ENCODE measurements at places on chromosomes 16 and 17.

GRCh38 chr17:38591759-38592241, 14.0 kb downstream of the SRCIN1 start:
- DNase-seq, result no peak

DNA sequence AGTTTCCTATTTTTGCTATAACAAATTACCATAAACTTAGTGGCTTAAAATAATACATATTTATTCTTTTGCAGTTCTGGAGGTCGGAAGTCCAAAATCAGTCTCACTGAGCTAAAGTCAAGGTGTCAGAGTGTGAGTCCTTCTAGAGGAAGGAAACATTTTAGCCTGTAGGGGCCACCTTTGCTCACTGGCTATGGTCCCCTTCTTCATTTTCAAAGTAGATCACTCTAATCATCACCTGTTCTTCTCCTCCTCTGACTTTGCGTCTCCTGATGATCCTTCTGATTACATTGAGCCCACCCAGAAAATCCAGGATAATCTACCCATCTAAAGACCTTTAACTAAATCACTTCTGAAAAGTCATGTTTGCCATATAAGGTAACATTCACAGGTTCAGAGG, 534.4 kb upstream of the SALL1 start:
- DNase-seq, result no peak

DNA sequence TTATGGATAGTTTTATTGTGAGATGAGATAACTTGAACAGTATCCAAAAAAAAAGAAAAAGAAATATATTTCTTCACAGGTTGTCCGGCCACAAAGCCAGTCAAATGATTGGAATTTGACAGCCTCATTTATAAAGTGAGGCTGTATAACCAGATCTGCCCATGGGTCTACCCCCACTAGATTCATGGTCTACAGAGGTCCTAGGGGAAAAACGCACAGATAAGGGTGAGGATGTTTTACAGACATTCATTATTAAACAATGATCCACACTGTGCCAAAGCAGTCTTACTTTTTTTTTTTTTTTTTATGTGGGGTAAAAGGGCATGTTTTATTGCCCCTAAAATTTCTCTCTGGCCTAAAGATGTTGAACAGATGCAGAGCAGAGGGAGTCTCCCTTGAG, 1503.0 kb upstream of the CDH8 start:
- DNase-seq, result no peak

GRCh38 chr16:495127-495748, 32.3 kb upstream of the CAPN15 start:
- no peak for DNase-seq

DNA sequence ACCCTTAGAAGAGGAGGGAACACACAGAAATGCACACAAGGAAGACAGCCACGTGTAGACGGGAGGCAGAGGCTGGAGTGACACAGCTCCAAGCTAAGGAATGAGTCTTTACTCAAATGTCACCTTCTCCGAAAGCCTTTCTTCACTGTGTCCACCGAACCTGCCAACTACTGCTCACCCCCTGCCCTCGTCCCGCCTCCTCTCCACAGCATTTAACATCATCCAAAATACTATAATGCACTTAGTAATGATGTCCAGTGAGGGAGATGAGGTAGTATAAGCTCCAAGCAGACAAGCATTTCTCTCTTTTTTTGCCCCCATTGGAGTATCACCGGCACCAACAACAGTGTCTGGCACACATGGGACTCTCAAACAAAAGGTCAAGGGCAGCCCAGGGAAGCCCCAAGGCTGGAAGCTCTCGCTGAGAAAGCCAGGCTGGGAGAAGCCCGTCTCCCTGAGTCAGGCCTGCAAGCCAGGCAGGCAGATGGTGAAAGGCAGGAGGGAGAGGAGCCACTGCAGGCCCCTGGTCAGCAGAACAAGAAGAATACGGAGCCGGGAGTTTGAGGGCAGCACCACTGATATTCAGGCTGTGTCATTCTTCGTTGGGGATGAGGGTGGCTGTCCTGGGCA, 25.9 kb downstream of the ZFHX3 start:
- DNase-seq, result no peak

DNA sequence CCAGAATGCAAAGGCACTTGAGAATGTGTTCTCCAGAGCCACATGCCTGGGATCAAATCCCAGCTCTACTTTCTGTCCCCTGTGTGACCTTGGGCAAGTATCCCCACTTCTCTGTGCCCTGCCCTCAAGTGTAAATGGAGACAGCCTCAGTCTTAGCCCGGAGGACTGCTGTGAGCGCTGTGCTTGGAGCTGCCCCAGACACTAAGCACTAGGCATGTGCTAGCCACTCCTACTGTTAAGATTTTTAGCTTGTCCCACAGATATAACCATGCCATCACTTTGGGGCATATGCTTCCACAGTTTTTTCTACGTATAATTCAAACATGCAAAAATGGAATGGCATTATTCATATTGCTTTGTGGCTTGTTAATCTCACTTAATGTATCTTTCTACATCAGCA, 29.4 kb downstream of the TMEM11 start:
- DNase-seq, result no peak

- DNase-seq, result no peak
Measured at GRCh38 chr17:62999736-63000135, 33.7 kb downstream of the TANC2 start.

- no peak for DNase-seq
Measured at GRCh38 chr16:10500582-10500981, 79.8 kb downstream of the EMP2 start.

GRCh38 chr17:2271985-2272702, 31.4 kb downstream of the SMG6 start:
- no peak for DNase-seq

GRCh38 chr16:88772871-88773811, 11.9 kb downstream of the PIEZO1 start:
- no peak for DNase-seq
